Brain microvascular endothelial cell (primary cell): ENCODE measurements at places on chromosomes 2 and 18.
A peak's percentile ranks its signal among the peaks of the same experiment; 100 is the strongest.

DNA sequence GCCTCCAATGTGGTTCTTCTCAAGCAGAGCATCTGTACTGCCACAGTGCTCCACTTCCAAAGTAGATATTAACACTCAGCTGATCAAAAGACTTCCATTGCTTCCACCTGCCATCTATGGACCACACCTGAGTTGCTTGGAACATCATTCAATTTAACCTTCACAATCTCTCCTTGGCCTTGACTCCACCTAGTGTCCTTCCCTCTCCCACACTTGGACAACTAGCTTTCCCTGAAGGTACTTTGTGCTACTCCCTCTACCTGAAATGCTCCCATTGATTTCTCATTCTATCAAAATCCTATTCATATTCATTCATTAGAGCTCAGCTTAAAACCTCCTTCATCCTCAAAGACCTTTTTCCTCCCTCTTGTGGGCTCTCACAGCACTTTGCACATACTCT lies 48.7 kb downstream of the SOWAHC start:
- no peak for DNase-seq

- DNase-seq: no peak
Observed at GRCh38 chr2:19982268-19982667, 7.6 kb downstream of the WDR35 start.

DNA sequence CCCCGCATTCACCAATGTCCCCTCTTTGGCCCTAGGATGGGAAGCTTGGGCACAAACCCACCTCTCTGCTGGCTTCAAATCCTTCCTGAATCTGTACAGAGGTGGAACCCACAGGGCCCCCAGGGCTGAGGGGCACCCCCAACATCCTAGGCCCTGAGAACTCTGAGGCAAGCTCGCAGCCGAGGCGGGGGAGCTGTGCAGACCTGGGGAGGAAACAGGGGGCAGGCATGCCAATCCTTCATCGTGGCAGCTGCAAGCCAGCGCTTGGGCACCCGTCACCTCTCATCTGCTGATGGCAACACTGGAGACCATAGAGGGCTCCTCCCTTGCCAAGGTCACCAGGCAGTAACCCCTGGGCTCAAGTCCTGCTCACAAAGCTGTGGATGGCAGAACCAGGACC lies 10.8 kb downstream of the ECEL1 start:
- no peak for DNase-seq

DNA sequence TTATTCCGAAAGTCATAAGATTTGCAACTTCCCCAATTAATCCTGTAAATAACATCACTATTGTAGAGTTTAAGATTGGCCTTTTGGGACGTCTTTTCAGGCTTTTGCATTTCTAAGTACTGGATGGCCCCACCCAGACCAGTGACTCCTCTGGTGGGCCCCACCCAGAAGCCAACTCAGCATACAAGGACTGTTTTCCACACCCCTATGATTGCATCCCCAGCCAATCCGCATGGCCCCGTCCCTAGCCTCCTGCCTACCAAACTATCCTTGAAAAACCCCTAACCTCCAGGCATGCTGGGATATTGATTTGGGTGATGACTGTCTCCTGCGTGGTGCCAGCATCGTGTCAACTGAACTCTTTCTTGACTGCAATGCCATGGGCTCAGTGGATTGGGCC lies 24.5 kb upstream of the TGIF1 start:
- no peak for DNase-seq

DNA sequence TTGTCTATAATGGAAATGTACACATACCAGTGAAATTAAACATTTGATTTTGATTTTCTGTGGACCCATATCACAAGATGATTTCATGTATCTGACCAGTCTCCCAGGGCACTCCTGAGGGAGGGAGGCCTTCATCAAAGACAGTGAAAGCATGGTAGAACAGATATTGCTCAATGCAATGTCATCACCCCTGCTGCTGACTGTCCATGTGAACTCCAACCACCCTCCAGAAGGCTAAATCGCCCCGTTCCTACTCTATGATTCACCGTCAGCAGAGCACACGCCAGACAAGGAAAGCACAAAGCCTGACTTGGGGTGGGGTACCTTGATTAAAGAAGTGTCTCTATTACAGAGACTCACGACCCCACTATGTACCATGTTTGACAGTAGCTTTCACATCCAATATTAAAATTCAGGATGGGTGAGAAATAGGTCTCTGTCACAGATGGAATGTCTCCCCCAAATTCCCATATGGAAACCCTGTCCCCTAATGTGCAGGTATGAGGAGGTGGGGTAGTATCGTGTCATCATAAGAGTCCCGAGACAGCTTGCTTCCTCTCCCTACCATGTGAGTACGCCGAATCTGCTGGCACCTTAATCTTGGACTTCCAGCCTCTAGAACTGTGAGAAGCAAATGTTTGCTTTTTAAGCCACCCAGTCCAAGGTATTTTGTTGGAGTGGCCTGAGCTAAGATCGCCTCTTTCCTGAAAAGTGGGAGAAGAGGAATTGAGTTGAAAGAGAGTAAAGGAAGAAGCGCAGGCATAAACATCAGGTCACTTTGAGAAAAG lies 42.4 kb downstream of the CYB5A start:
- peak; percentile 88 for DNase-seq

GRCh38 chr2:239165206-239165831 lies 235.5 kb downstream of the HDAC4 start:
- DNase-seq: no peak

DNA sequence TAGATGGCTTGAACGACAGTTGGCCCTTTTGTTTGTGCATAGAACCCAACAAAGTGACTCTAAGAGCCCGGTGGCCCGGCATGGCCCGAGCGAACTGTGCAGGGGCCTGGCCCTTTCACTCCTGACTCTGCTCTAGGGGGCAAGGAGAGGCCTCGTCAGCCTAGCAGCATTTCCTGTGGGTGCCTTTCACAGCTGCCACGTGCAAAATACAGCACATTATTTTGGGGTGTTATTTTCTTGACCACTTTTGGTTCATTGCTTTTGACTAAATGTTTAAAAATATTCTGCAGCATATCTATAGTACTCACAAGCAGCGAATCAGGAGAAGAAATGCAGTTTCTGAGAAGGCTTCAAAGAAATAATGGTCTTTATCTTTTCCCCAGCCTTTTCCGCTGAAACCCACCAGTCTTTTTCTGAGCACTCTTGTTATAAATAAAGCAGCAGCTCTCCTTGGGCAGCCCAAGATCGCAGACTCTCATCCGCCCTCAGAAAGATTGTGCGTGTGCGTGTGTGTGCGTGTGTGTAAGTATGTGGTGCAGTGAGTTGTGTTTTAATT lies 31.3 kb downstream of the DGKD start:
- DNase-seq: no peak

DNA sequence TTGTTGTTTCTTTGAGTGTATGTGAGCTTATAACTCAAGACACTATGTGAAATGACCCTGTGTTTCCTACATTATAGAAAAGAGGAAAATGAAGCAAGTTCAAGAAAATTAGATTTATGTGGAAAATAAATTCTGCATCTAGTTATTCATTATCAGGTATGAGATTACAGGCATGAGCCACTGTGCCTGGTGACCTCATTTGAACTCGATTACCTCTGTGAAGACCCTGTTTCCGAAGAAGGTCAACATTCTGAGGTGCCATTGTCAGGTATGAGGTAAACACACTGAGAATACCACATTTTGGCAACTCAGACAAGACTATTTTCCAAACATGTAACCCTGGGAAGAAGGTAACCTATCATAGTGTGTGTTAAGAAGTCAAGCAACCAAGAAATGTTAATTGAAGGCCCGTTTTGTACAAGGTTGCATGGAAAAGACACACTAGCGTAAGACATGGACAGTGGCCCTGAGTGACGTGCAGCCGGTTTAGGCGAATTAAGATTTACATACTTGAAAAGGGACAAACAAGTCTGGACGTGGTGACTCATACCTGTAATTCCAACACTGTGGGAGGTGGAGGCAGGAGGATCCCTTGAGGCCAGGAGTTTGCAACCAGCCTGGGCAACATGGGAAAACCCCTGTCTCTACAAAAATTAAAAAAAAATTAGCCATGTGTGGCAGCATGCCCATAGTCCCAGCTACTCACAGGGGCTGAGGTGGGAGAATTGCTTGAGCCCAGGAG lies 186.6 kb downstream of the NEDD4L start:
- DNase-seq: peak; percentile 29

- DNase-seq: no peak
Observed at GRCh38 chr2:43038034-43038695, 188.2 kb downstream of the ZFP36L2 start.

GRCh38 chr18:35923939-35924684 lies 48.4 kb upstream of the RMP24 start:
- DNase-seq: no peak

- no peak for DNase-seq
Observed at GRCh38 chr2:151670346-151670745, 63.9 kb downstream of the NEB start.

DNA sequence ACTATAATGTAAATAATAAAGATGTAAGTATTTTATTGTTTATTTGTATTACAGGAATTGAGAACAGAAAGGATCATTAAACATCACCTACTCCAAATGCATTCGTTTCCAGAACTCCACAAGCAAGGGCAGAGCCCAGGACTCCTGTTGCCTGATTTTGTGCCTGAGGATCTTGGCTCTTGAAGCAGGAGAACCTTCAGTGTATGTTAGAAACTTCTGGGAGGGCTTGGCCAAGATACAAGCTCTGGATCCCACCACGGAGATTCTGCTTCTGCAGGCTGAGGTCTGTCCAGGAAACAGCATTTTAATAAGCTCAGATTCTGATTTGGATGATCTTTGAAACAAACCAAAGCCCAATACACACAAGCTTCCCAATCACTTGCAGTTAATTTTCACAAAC lies 142.4 kb upstream of the SOX11 start:
- no peak for DNase-seq

- no peak for DNase-seq
Observed at GRCh38 chr18:78410094-78410786, 569.4 kb upstream of the SALL3 start.

GRCh38 chr2:191204433-191204832 lies 40.8 kb upstream of the MYO1B start:
- no peak for DNase-seq

DNA sequence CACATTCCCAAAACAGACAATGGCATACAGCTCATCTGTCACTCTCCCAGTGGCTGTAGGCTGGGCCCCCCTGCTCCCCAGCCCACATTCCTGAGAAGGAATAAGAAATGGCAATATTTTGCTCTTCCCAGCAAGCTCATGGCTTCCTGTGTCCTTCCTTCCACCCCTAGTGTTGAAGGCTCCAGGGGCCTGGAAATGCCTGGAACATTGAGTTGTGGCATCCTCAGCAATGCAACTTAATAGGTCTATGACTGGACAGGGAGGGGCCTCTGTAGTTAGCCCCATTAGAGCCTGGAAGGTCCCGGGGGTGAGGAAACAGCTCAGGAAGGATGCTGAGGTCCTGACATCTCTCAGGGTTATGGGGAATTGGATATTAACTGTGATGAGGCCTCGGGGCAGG lies 3.3 kb downstream of the KIF3C start:
- DNase-seq: no peak
